CD14-positive monocyte (primary cell): ENCODE measurements at places on chromosomes 16 and 17. TPM values are rescaled to one million over a fixed set of nuclear protein-coding genes. Genes with fewer than 3 reads are reported as not detected.

GRCh38 chr17:40309031-40309948 is at the start of gene RARA:
RARA (plus strand) TSS chr17:40309180; CDS start chr17:40331219, 22,039 bp downstream.
- DNase-seq, result peak; percentile 37

DNA sequence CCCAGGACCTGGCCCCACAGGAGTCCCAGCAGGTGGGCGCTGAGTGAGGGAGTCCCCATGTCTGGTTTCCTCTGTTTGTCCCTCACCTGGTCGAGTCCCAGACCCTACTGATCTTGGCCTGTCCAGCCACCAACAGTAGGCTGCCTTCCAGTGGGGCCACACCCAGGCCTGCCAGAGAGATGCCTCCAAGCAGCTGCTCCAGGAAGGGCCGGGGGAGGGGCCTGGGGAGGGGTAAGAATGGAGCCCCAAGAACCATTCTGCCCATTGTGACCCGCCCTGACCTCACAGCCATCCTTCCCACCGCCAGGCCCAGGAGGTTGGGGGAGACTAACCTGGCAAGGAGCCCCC is 736 bp downstream of the SPATA20 start:
- no peak for DNase-seq

DNA sequence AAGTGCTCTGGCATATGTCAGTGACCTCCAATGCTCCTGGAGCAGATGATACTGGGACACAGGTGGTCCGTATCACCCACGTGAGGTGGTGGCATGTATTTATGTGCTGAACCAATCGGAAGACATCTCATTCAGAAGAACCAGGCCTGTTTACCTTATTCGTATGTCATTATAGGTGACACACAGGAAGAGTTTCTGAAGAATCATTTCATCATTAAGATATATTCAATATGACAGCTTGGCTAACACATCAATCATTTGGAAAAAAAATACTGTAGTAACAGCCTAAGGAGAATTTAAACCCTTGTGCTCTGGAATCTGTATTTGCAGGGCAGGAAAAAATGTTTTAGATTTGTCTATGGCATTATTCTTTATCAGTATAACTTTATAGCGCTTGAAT is 44.6 kb downstream of the RBFOX1 start:
- DNase-seq, result no peak

GRCh38 chr16:84777435-84777834 is 42.4 kb upstream of the CRISPLD2 start:
- no peak for DNase-seq

- no peak for DNase-seq
Observed at GRCh38 chr17:14582996-14583395, 282.1 kb downstream of the HS3ST3B1 start.

- no peak for DNase-seq
Observed at GRCh38 chr17:74776990-74777389, 845 bp upstream of the NAT9 start.

DNA sequence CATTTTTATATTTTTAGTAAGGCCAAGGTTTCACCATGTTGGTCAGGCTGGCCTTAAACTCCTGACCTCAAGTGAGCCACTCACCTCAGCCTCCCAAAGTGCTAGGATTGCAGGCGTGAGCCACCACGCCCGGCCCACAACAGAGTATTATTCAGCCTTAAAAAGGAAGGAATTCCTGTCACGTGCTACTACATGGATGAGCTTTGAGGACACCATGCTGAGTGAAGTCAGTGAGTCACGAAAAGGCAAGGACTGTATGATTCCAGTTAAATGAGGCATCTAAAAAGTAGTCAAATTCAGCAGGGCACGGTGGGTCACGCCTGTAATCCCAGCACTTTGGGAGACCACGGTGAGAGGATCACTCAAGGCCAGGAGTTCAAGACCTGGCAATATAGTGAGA is 9.7 kb downstream of the CSF3 start:
- DNase-seq, result no peak

DNA sequence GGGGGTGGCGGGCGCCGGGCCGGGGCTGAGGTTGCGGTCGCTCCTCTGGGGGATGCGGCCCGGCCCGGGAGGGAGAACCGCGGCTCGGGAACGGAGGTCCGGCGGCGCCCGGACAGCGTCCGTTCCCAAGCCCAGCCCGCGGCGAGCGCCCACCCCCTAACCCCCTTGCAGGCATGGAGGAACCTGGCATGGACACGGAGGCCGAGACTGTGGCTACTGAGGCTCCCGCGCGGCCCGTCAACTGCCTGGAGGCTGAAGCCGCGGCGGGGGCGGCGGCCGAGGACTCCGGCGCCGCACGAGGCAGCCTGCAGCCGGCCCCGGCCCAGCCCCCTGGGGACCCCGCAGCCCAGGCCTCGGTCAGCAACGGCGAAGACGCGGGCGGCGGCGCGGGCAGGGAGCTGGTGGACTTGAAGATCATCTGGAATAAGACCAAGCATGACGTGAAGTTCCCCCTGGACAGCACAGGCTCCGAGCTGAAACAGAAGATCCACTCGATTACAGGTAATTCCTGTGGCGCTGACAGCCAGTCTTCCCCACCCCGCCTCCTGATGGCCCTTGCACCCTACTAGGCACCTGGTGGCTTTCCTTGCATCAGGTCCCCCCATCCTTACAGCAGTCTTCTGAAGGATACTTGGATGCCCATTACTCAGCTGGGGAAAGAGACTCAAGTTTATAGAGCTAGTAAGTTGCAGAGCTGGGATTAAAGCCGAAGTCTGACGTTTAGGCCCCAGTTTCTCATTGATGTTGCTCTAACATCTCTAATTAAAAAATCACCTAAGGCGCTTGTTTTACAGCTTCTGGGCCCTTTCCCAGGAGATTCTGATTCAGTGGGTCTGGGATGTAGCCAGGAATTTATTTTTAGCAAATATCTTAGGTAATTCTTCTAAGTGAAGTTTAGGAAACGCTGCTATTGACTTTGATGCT is 514 bp downstream of the UBFD1 start:
- DNase-seq, result no peak

GRCh38 chr17:51036084-51036483 is 84.6 kb downstream of the SPAG9 start:
- no peak for DNase-seq

DNA sequence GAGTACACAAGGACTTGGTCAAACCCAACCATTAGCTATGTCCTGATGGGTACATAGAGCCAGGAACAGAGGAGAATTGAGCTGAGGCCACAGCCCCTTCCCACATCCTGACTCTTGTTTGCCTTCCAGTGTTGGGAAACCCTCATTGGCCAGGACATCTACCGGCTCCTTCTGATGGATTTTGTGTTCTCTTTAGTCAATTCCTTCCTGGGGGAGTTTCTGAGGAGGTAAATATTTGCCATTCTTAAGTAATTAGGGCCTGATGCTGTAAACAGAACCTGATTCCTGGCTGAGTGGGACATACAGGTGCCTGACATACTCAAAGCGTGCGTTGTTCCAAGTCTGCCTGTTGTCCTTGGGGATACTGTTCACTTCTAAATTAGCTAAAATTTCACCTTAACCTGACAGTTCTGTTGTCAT is 42.6 kb downstream of the GDE1 start:
- no peak for DNase-seq

GRCh38 chr17:80319999-80320344 is 59.3 kb downstream of the RNF213 start:
- DNase-seq, result no peak

KRTAP1-1 gene
- not detected for polyA plus RNA-seq

ARL16 gene
- 28.7 TPM for polyA plus RNA-seq

TRAF7 gene
- 5.9 TPM for polyA plus RNA-seq

LIG3 gene
- polyA plus RNA-seq, result 6.0 TPM

TRIM47 gene
- not detected for polyA plus RNA-seq

NDUFAF8 gene
- polyA plus RNA-seq, result 27.0 and 31.2 TPM in 2 replicates
